ENCODE measurements at places on chromosomes 4 and X. TPM values are rescaled to one million over a fixed set of nuclear protein-coding genes. Genes with fewer than 3 reads are reported as not detected.

TSPAN7 gene
- total RNA-seq: not detected

MAGEA4 gene
- total RNA-seq: not detected

NSG1 gene
- 0.73 TPM for total RNA-seq

GPC3 gene
- not detected for total RNA-seq

SLC38A5 gene
- 34.4 TPM for total RNA-seq

PPEF2 gene
- not detected for total RNA-seq

PAGE4 gene
- total RNA-seq: not detected

TEC gene
- 2.4 TPM for total RNA-seq

PDZD4 gene
- total RNA-seq: 1.8 TPM

TLR8 gene
- total RNA-seq: not detected

UXT gene
- 74.7 TPM for total RNA-seq

TSPAN6 gene
- 23.7 TPM for total RNA-seq

SPACA5B gene
- not detected for total RNA-seq

RASGEF1B gene
- 0.16 TPM for total RNA-seq

GAGE12E gene
- not detected for total RNA-seq

AREG gene
- 0.32 TPM for total RNA-seq

MAGEA2B gene
- not detected for total RNA-seq

HS6ST2 gene
- 0.16 TPM for total RNA-seq

SLITRK4 gene
- 0.61 TPM for total RNA-seq

RAB33A gene
- 0.49 TPM for total RNA-seq

HSFX4 gene
- not detected for total RNA-seq

ADRA2C gene
- 0.49 TPM for total RNA-seq

IL21 gene
- total RNA-seq: not detected

SH2D1A gene
- total RNA-seq: not detected

HEPH gene
- total RNA-seq: 26.4 TPM

CT45A2 gene
- total RNA-seq: not detected

CACNA1F gene
- total RNA-seq: not detected

GLUD2 gene
- 2.9 TPM for total RNA-seq

NR3C2 gene
- total RNA-seq: 3.5 TPM

CDKL5 gene
- 7.3 TPM for total RNA-seq

GAGE2A gene
- not detected for total RNA-seq

PRDM8 gene
- total RNA-seq: 32.8 TPM

YY2 gene
- total RNA-seq: 1.6 TPM

TMEM47 gene
- total RNA-seq: 219 TPM

DNAAF6 gene
- not detected for total RNA-seq

RAI2 gene
- not detected for total RNA-seq

LAGE3 gene
- total RNA-seq: 19.4 TPM

HTRA3 gene
- 4.6 TPM for total RNA-seq

ATOH1 gene
- total RNA-seq: not detected

PRRG1 gene
- total RNA-seq: 12.3 TPM

GABRG1 gene
- total RNA-seq: not detected

MUC7 gene
- not detected for total RNA-seq

GNRHR gene
- total RNA-seq: not detected

GAB3 gene
- total RNA-seq: 0.12 TPM

ART3 gene
- not detected for total RNA-seq

USP17L25 gene
- not detected for total RNA-seq

NIPAL1 gene
- 0.36 TPM for total RNA-seq

RASL11B gene
- total RNA-seq: 1.3 TPM

KDM5C gene
- 142 TPM for total RNA-seq

NCAPG gene
- 3.6 TPM for total RNA-seq

ADH1A gene
- not detected for total RNA-seq

RHOXF1 gene
- total RNA-seq: not detected

SPINK2 gene
- total RNA-seq: not detected

PDE6B gene
- total RNA-seq: not detected

CTBP1 gene
- 395 TPM for total RNA-seq

CFAP99 gene
- total RNA-seq: not detected

SPANXA1 gene
- total RNA-seq: not detected

CTAG1B gene
- total RNA-seq: not detected

PDGFRA gene
- total RNA-seq: 519 TPM
